Inflammatory macrophage treated with lipopolysaccharide for 4 hours (primary cell): ENCODE measurements at places on chromosomes 13 and 19.

DNA sequence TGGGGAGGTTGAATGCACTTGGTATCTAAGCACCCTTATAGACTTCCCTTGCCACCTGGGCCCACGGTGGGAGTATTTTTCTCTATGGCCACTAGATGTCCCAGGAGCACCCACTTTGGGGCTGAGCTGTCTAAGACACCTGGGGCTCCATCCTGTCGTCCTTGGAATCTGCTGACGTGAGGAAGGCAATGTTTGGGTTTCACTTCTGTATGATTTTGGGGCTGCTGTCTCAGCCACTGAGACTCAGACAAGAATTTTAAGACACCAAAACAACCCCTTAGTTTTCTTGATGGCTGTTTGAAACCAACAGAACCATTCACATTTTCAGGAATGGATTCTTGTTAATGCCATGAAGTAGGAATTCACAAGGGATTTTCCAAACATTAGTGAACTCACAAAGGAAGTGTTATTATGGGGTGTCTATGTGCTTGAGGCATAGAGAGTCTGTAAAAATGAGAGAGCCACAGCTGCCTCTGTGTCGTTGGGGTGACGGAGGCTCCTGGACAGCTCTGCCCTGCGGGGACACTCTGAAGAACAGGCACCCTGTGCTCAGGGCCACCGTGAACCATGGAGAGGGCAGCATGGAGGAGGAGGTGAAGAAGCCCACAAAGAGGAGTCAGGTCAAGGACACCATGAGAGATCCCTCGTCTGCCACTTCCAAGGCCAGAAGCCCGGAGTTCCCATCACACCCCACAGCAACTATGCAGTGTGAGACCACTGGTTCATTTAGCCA lies 106.8 kb upstream of the SPATA13 start:
- DNase-seq = peak; percentile 44

- no peak for DNase-seq
Measured at GRCh38 chr13:112653071-112653470, 36.8 kb upstream of the ATP11A start.

- no peak for DNase-seq
Measured at GRCh38 chr13:113545931-113546516, 38.5 kb upstream of the TFDP1 start.

DNA sequence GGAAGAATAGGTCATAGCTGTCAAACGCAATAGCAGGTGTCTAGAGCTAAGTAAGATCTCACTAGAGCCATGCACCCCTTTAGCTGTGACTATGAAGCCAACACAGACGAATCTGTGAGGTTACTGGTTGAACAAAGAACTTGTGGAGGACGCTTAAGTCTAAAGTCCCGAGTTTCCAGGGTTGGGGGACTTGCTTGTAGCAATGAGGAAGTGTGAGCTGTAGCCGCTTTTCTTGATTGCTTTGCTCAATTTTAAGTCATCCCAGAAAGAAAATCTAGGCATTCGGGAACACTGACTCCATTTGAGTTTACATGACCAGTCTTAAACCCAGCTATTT lies 1.6 kb downstream of the GPC5 start:
- DNase-seq = no peak

DNA sequence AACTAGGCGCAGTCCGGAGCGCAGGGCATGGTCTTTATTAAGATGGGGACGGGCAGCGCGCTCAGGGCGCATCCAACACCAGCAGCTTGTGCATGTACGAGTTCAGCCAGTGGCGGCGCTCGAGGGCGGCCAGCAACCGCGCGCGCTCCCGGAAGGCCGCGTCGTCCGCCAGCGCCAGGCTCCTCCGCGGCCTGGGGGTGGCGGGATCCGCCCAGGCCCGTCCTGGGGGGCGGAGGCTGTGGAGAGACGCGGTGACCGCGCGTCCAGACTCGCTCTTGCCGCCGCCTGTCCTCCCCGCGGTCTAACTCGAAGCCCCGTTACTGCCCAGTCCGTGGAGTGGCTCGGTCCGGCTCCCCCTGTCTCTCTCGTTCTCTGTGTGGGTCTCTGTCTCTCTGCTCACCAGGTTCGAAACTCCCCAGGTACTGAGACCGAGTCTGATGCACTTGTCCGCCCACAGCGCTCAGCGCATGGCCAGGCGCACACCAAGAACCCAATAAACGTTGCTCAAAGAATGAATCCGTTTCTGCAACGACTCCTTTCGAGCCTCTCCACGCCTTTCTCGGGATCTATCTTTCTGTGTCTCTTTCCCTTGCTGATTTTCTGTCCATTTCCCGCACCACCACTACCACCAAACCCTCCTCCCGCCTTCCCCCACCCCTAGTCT lies 702 bp downstream of the PTH2 start:
- peak; percentile 55 for DNase-seq

DNA sequence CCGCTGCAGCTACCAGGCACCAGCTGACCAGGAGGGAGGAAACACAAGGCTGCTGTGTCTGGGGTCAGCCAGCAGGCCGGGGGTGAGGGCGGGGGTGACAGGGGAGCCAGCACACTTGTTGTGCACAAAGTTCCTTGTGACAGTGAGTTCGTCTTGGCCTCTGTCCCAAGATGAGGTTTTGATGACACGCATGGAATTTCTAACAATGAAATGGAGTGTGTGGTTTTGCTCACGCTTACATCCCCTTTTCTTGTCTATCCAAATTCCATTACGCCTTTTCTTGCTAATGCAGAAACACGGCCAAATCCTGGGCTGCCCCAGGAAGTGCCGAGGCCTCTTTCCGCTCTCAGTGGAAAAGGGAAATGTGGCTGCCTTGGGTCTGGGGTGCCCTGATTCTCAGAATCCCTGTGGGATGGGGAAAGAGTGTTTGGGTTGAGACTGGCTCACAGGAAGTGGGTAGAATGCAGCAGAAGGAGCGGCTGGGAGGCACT lies 73.8 kb downstream of the GADD45B start:
- DNase-seq = peak; percentile 98

DNA sequence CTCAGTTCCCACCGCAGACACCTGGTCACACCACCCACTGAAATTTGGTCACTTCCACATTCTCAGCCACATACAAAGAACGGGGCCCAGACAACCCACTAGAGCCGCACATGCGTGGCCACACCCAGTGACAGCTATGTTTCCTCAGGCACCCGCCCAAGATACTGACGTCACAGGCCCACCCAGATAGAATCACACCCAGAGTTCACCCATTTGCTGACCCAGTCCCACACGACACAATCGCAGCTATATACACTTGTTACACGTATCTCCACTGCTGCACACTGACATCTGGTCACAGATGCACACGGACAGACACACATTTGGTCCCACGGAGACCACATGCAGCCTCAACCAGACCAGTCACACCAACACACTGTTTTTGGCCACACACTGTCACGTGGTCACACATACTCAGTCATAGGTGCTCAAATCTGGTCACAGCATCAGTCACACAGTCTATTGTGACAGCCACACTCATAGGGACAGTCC lies 2.9 kb downstream of the NUMBL start:
- DNase-seq = peak; percentile 53

DNA sequence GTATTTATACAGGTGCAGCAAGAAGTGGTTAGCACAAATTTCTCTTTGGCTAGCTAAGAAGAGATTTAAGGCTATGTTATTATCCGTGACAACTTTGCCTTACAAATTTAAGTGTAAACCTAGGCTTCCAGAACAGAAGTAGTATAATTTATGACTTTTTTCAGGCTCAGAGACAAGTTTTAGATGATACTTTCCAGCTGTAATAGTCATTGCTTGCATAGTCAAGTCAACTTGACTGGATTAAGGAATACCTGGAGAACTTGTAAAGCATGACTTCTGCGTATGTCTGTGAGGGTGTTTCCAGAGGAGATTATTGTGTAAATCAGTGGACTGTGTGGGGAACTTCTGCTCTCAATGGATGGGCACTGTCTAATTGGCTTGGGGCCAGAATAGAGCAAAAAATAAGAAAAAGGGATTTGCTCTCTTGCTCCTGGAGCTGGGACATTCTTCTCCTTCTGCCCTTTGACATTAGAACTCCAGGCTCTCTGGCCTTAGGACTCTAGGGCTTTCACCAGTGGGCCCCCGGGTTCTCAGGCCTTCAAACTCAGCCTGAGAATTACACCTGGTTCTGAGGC lies 33.0 kb downstream of the CYSLTR2 start:
- DNase-seq = peak; percentile 28

- no peak for DNase-seq
Measured at GRCh38 chr13:33828431-33829129, 10.6 kb downstream of the RFC3 start.

DNA sequence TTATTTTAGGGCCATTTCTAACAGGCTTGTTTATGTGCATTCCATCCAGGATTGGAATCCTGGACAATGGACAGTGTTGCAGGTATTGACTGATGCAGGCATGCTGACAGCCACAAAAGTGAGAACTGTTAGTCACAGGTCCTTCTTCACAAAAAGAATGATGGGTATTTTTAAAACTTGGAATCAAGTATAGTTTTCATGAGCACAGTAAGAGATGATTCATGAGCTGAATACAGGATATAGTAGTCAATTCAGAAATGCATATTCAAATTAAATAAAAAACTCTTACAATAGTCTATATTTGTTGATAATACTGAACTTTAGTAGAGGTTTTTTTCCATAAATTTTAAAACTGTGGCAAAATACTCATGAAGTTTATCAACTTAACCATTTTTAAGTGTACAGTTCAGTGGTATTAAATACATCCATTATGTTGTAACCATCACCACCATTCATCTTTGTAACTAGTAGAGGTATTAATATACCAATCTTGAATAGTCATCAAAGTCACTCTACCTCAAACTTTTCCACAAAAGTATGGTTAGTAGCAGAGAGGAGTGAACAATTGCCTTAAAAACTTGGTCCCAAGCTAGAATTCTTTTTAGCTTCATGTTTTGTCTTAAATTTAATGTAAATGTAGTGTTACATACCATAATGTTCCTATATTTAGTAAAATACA lies 79.5 kb downstream of the KCNRG start:
- no peak for DNase-seq

- DNase-seq = peak; percentile 88
Measured at GRCh38 chr19:47663911-47664771, 49.1 kb upstream of the EHD2 start.

- peak; percentile 35 for DNase-seq
Measured at GRCh38 chr19:35211545-35212230, 16.9 kb downstream of the FAM187B start.

DNA sequence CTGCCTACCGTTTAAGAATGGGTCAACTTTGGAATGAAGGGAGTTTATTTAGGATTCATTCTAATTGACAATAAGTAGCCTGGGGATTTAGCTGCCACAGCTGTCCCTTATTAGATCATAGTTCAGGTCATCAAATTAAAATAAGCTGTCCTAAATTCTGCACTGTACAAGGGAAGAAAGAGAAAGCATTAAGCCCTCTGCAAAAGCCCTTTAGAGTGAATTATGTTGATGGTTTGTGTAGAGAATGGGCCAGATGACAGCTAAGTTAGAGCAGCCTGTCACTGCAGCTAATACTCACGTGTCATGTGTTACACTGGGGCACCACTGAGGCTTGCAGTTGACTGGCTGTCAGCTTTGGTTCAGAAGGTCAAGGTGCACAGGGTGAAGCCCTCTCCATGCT lies 737.1 kb upstream of the SLC10A2 start:
- no peak for DNase-seq
